ENCODE measurements at places on chromosomes 4 and X.

DNA sequence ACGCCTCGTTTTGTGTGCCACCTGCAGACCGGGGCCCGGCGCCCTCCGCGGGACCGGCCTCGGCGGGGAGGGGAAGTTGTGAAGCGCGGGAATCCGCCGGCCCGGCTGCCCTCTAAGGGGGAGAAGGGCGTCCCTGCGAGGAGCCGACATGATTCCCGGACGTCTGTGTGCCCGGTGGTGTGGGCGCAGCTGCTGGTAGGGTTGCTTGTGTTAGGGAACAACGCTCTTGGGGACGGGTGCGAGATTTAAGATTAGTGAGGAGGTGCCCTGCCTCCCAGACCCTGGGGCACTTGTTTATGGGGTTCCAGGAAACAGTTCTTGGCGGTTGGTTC lies 627 bp downstream of the CDKN2AIP start:
- DNase-seq: no peak

- no peak for DNase-seq
Observed at GRCh38 chrX:77009691-77010090, 437.5 kb upstream of the FGF16 start.

DNA sequence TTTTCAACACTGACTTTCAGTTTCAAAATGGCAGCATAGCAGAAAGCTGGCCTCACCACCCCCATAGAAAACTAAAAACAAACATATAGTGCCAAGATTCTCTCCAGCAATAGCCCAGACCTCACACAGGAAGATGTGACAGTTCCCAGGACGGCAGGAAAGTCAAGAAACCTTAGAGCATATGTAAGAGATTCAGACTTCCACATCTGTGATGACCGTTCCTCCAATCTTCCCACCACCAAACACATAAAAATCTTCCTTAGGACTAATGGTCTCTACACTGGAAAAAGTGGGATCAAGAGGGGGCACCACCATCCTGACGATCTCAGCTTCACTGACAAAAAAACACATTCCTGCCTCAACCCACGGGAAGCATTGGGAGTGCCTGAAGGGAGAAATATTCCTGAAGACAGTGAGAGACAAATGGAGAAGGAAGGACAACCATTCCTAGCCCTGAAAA lies 134.1 kb upstream of the CPXCR1 start:
- DNase-seq: no peak

GRCh38 chr4:2831611-2832308 lies 11.9 kb upstream of the ADD1 start:
- DNase-seq: no peak

All from activated naive CD4-positive, alpha-beta T cell treated with anti-CD3 and anti-CD28 coated beads for 36 hours (primary cell).